ENCODE measurements at places on chromosomes 5 and 9.

- no peak for DNase-seq
These were observed 6.7 kb upstream of the SKP1 start for GRCh38 chr5:134183481-134183880.

DNA sequence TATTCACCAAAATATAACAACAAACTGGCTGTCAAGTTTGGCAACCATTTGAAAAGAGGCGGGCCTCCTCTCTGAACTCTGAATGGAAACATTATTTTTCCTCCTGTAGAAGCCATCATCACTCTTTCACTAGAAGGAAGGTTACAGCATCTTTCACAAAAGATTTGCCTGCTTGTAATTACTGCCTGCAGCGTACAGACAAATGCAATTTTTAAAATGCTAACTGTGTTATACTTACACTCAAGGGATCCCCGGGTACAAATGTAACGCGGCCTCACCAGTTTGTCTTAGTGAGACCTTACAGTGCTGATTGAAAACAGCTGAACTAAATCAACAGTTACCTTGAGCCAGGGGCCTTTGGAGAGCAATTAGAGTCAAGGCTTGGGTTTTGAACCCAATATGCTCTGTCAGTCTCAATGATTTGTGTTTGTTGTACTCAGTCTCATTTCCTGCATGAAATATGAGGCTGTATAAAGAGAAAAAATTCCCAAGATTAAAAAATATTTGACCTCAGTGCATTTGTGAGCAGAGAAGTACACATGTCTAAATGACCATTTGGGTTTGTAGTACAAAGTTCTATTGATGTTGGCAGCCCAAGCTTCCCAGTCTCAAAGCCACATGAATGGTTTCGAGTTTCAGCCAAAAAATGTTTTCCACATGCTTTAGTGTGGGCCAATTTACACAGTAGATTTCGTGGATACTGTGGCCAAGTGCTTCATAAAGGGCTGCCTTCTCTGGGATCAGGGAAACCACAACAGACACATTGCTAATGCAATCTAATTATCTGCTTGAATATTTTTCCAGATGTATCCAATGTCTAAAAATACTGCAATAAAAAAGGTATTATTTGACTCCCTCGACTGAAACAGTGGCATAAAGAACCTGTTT is 500.0 kb downstream of the SPATA31D1 start:
- no peak for DNase-seq

DNA sequence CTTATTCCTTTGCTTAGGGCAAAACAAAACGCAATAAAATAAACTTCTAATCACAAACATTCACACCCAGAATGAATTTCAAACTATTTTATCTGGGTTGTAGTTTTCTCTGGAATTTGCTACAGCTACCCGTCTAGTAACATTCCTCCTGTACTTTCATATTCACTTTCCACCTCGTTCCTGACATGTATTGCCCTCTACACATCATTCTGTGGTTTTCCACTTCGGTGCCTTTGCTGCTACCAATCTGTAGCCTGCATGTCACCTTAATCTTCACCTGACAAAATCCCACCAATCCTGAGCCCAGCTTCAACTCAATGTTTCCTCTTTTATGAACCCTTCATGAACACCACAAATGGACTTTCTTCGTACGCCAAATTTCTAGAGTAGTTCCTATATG is 694.1 kb upstream of the C9orf72 start:
- DNase-seq = no peak

DNA sequence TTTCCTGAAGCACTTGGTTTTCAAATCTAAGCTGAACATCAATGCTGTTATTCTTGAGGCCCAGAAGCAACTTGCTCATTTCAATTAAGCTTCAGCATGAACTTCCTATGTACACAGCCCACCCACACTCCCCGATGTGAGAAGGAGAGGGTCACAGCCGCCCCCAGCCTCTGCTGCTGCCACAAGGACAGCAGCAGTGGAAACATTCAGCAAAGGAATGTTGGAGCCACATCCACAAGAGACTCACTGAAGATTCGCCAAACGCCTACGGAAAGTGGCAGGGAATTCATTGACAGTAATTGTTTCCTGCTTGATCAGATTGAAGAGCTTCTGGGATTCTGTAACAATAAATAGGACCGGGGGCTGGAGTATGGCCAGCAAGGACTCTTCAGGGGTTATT is 2.9 kb downstream of the TGFBI start:
- no peak for DNase-seq

- no peak for DNase-seq
These were observed 214.4 kb downstream of the SEMA6A start for GRCh38 chr5:116360008-116360853.

DNA sequence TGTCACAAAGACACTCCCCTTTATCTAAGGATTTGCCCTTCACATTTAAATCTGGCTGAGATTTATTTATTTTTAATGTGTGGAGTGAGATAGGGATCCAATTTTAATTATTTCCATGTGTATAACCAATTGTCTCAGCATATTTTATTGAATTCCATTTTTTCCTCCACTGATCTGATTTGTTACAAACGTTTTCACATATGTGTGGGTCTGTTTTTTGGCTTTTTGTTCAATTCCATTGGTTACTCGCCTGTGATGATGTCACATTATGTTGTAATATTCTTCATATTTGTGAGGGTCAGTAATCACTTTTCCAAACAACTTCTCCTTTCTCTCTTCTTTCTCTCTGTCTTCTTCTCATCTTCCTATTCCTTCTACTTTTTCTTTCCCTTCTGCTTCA is 278.3 kb upstream of the RFX3 start:
- DNase-seq = no peak

GRCh38 chr9:20684035-20684874 is at the start of gene FOCAD:
Gene FOCAD, plus strand, starts transcription at chr9:20684259. Its CDS starts 31,095 bp downstream, at chr9:20715354.
- peak; percentile 96 for DNase-seq

GRCh38 chr9:33202018-33202417 is 34.9 kb upstream of the B4GALT1 start:
- no peak for DNase-seq

GRCh38 chr9:16022228-16022627 is 469.4 kb downstream of the CCDC171 start:
- no peak for DNase-seq

- DNase-seq = no peak
These were observed 43.6 kb downstream of the NACC2 start for GRCh38 chr9:136051453-136051836.

DNA sequence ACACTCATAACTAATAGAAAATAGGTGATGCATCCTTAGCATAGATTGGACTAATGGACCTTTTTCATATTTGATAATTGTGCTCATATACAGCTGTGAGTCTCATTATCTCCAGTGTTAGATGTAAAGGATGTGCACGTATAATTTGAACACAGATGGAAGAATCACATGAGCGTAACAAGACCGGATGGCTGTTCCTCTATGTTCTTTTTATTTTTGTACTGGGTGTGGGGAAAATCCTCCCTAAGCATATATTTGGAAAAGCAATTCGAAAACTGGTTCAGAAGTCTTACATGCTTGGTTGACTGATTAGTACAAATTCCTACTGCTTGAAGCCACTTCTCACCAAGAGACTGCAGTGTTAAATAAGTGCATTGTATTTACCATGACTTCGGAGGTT is 230.2 kb downstream of the AOPEP start:
- DNase-seq = no peak

DNA sequence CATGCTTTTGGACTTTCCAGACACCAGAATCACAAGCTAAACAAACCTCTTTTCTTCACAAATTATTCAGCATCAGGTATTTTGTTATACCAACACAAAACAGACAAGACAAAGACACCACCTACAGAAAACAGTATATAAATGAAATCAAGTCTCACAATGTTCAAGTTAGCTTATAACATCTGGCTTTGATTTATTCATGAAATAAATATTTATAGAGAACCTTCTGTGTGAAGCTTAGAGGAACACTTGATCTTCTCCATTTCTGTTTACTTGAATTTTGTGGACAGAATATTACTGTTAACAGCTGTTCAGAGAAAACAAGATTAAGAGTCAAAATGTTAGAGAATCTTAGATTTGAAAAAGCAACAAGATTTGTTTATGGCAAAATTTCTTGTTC is 137.4 kb upstream of the PRR16 start:
- DNase-seq = no peak

DNA sequence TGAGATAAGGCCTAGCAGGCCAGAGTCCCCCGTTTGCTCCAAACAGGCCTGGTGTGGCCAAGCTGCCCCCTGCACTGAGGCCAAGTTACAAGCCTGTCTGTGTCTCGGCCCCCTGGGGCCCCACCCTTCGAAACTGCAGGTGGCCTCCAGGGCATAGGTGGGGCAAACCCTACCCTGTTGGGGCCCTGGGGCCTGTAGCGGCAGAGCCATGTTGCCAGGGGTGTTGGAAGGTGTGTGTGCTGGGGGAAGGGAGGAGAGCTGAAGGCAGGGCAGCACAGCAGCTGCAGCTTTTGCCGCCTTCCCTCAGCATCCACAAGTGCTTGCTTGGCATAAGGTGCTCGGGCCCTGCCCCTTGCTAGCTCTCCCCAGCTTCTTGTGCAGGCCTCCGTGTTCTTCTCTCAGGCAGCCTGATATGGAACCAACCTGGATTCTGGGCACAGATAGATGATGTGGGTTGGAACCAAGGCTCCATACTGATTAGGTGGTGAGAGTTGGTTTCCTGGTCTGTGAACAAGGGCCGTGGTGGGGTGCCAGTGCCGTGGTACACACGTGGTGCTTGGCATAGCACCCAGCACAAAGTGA is 12.7 kb downstream of the IRF1 start:
- peak; percentile 19 for DNase-seq

DNA sequence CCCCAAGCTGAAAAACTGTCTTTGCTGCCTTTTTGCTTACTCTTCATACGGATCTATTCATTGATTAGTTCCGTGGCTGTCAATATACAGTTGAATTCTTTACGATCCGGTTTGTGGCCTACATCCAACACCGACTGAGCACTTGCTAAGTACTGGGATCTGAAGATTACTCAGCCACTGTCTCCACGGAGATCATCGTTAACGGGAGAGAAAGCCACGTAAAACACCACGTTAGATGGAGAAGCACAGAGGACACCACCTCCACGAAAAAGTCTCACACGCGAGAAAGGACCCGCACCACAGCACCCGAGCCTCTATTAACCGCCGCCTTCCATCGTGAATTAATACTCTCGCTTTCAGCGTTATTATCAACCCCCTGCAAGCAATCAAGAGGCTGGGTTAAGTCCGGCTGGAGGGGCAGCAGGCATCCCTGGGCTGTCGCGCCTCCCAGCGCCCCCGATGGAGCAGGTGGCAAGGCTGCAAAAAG is 650 bp downstream of the ELP1 start:
- DNase-seq = no peak

DNA sequence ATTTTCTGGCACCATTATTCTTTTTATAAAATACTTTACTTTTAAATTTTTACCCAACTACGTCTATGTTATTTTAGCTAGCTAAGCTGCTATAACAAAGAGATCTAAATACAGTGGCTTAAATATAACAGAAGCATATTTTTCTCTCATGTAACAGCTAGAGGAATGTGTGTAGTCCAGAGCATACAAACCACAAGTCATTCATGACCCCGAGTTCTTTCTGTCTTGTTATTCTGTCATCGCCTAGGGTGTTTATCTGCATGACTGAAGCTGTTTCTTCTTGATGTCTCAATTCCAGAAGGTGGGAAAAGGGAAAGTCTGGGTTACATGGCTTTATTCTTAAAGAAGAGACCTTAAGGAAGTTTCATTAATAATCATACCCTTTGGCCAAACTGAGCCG is 136.9 kb upstream of the RFX3 start:
- no peak for DNase-seq

- no peak for DNase-seq
These were observed 35.0 kb downstream of the RASGEF1C start for GRCh38 chr5:180173875-180174586.

GRCh38 chr5:146606893-146607292 is 90.9 kb upstream of the GPR151 start:
- DNase-seq = no peak

GRCh38 chr9:113592876-113593575 is 129.5 kb downstream of the RGS3 start:
- DNase-seq = no peak

- DNase-seq = no peak
These were observed at the start of gene LHX2 for GRCh38 chr9:124011460-124012301. Gene LHX2, plus strand, starts transcription at chr9:124011768. Its CDS starts 581 bp downstream, at chr9:124012349.

DNA sequence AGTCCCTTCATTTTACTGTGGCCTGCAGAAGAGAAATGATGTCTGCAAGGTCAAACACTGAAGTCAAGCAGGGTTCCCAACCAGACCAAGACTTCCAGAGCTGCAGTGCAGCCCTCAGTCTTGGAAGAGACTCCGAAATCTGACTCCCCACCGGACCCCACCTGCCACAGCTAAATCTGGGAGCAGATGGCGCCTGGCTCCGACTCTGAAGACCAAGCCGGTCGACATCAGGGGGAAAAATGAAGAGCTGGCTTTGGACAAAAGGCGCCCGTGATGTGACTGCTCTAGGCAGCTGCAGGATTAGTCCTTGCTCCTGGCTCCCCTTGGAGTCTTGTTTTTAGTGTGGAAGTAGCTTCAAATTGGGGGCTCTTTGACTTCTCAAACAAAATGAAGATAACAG is 72.4 kb upstream of the ZNF622 start:
- DNase-seq = no peak

GRCh38 chr5:111461255-111461671 is 51.1 kb downstream of the STARD4 start:
- no peak for DNase-seq

DNA sequence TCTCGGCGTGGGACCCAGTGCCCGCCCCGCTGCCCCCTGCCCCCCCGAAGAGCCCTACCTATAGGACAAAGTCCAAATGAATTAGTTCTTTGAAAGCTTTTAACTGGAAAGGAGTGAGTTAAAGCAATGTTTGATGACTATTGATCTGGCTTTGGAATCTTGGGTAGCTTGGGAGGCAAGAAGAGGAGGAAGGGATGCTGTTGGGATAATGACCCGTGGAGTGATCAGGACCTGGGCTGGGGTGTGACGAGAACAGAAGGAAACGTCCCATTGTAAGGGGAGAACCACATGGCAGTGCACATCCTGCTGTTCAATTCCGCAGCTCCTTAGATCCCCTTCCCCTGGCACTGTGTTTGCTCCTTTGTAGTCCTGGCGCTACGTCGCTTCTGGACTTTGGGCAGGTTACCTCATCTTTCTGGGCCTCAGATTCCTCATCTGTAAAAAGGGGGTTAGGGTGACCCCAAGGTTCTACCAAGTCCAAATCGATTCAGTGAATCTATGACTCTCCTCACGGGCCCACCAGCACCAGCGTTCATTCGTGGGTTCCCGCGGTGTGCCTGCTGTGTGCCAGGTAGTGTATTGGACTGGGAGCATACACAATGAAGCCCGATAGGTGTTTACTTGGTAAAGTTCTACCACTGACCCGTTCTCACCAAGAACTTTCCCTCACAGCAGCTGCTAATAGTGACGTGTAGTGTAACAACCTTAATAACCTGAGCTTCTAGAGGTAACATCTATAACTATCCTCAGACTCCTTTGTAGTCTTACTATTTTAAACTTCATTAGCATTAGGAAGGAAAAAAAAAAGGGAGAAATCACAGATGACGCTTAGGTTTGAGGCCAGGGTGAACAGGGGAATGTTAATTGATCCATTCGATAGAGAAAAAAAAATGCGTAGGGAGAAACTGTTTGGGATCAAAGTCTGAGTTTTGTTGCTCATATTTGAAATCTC is 1.1 kb upstream of the NADK2 start:
- no peak for DNase-seq

GRCh38 chr5:132662925-132663770 is 5.2 kb downstream of the IL13 start:
- DNase-seq = peak; percentile 15

GRCh38 chr5:138974227-138975063 is 99.3 kb upstream of the LRRTM2 start:
- DNase-seq = no peak

GRCh38 chr9:12775679-12776512 is 1.1 kb downstream of the LURAP1L start:
- no peak for DNase-seq

GRCh38 chr5:76451031-76451701 is 48.1 kb downstream of the IQGAP2 start:
- DNase-seq = no peak

Data from CD4-positive, alpha-beta T cell treated with Interleukin-6 for 4 hours (primary cell).